Thyroid gland (tissue), 4 donors: ENCODE measurements at places on chromosomes 1 and 21. TPM values are rescaled to one million over a fixed set of nuclear protein-coding genes. Genes with fewer than 3 reads are reported as not detected.

DNA sequence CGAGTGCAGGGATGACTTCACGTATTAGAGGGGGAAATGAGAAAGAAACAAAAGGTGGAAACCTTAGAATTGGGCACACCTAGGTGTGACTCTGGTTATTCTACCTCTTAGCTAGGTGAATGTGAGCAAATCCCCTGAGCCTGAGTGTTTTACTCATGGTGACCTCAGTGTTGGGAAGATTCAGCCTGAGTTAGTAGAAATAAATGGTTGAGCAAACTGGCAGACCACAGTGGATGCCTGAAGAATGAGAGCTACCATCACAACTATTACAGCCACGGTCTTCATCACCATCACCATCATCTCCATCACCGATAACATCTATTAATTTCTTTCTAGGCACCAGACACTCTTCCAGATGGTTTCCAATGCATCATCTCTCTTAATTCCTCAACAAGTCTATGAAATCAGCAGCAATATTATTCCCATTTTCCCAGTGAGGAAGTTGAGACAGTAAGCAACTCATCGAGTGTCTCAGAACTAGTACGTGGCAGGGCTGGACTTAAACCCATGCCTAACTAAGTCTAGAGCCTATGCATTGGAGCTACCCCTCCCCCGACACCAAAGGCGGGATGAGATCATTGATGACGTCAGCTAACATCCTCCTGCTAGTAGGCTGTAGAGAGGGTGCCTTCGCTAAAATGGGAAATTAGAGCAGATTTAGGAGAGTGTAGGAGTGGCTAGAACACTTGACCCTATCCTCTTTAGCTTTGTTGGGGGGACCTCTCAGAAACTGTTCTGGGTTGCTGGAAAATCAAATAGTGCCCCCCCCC, 7.9 kb upstream of the KAZN start:
- no peak overlapping the region for H3K27ac ChIP-seq
- DNase-seq = no peak
- H3K4me1 ChIP-seq = no peaks in the 10 kb centered on the region
- H3K27me3 ChIP-seq = no peaks in the 10 kb centered on the region
- no peak overlapping the region for H3K4me3 ChIP-seq
- no peaks in the 10 kb centered on the region for H3K36me3 ChIP-seq

KRTAP12-2 gene
- not detected for total RNA-seq

GRCh38 chr1:30535595-30536325, 187.6 kb downstream of the MATN1 start:
- no peaks in the 10 kb centered on the region for H3K27me3 ChIP-seq
- DNase-seq = no peak
- H3K27ac ChIP-seq = no peak overlapping the region

PYCR2 gene
- 38.8 TPM for total RNA-seq

HLX gene
- 3.6 TPM for total RNA-seq

CNR2 gene
- 0.54 TPM for total RNA-seq

DNA sequence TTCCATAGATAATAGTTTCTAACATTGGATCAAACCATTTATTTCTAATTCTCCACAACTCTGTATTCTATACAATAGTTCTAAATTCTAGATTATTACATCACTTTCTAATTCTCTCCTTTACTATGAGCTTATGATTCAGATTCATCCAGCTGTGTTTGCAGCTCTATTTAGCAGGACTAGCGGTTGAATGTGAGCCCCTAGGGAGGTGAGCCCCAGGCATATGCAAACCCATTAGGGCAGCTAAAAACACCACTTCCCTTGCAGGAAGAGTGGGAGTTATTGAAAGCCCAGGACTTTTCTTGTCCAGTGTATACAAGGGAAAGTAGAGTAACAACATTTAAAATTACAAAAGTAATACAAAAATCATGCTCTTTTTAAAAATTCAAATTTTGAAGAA, 56.9 kb downstream of the KRTAP19-8 start:
- H3K27ac ChIP-seq = no peak overlapping the region
- H3K27me3 ChIP-seq = no peaks in the 10 kb centered on the region
- H3K4me3 ChIP-seq = no peak overlapping the region
- no peak for DNase-seq

DNA sequence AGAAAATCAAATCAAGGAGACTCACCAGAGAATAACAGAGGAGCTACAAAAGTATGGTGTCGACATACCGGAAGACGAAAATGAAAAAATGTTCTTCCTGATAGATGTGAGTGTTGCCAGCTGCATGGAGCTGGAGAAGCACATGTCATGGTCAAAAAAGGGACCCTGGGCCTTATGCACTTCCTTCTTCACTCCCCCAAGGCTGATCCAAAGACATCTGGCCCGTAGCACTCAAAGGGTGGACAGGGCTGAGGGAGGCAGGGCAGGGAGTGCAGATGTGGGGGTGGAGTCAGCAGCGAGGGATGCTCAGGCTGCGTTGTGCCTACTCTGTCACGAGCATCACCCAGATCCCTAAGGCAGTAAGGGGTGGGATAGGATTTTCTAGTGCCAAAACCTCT, 19.4 kb downstream of the MX1 start:
- no peak overlapping the region for H3K27ac ChIP-seq
- H3K4me1 ChIP-seq = no peaks in the 10 kb centered on the region
- peaks cover 50% of the 10 kb centered on the region for H3K36me3 ChIP-seq
- DNase-seq = no peak
- no peaks in the 10 kb centered on the region for H3K27me3 ChIP-seq

GRCh38 chr1:221840511-221841243, 98.8 kb upstream of the DUSP10 start:
- H3K4me1 ChIP-seq = peaks cover 1% of the 10 kb centered on the region
- H3K27me3 ChIP-seq = no peaks in the 10 kb centered on the region
- H3K27ac ChIP-seq = no peak overlapping the region
- DNase-seq = no peak

DNA sequence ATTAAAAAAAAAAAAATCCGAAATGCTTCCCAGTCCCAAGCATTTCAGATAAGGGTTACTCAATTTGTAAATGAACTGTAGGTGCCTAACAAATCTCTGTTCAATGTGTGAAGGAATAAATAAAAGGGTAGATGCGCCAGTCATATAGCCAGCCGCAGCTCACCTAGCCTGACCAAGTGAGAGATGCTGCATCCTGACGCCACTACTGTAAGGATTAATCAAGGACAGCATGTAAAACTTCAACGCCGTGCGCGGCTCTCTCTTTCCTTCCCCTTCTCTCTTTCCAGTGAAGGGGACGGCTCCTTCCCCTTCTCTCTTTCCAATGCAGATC, 441 bp downstream of the PPT1 start:
- no peak for DNase-seq
- H3K27ac ChIP-seq = peak overlapping the region; percentile 61
- peak overlapping the region; percentile 55 for H3K4me3 ChIP-seq
- H3K4me1 ChIP-seq = peaks cover 9% of the 10 kb centered on the region
- no peaks in the 10 kb centered on the region for H3K36me3 ChIP-seq

KCNAB2 gene
- 7.1 TPM for total RNA-seq

DNA sequence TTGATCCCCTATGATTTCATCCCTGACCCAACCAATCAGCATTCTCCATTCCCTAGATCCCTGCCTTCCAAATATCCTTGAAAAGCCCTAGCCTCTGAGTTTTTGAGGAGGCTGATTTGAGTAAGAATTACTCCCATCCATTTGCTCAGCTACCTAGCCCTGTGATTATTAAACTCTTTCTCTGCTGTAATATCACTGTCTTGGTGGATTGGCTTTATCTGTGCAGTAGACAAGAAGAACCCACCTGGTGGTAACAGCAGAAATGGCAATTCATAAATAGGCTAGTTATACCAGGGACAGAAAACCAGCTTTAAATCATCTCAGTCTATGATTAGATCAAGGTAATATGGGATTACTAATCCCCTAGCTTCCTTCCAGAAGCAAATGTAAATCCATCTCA, 13.0 kb downstream of the IL20 start:
- no peaks in the 10 kb centered on the region for H3K36me3 ChIP-seq
- no peak overlapping the region for H3K4me3 ChIP-seq
- H3K27ac ChIP-seq = no peak overlapping the region
- H3K4me1 ChIP-seq = no peaks in the 10 kb centered on the region
- H3K27me3 ChIP-seq = no peaks in the 10 kb centered on the region
- no peak for DNase-seq

CADM3 gene
- 4.3 TPM for total RNA-seq

CORT gene
- 0.89 TPM for total RNA-seq

CYP4B1 gene
- total RNA-seq = 66.7 TPM

DNA sequence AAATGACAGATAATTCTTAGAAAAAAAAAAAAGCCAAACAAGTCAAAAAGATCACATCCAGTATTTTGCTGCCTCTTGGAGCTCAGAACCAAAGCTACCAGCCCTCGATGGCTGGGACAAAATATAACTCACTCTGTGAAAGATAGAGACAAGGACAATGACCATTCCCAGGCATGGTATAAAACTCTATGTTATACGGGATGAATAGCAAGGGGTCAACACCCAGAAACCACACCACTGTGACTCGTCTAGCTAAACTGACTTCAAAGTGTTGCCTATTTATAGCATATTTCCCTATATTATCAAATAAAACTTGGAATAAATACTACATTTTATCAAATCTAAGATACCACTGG, 10.1 kb downstream of the TMEM63A start:
- no peak for DNase-seq
- H3K27ac ChIP-seq = no peak overlapping the region
- H3K36me3 ChIP-seq = peaks cover 19% of the 10 kb centered on the region
- H3K4me1 ChIP-seq = no peaks in the 10 kb centered on the region
- H3K27me3 ChIP-seq = no peaks in the 10 kb centered on the region
- H3K4me3 ChIP-seq = no peak overlapping the region

LAPTM5 gene
- 26.8 TPM for total RNA-seq

GRCh38 chr1:87956750-87957149, 628.1 kb downstream of the LMO4 start:
- no peak for DNase-seq
- H3K4me3 ChIP-seq = no peak overlapping the region
- no peaks in the 10 kb centered on the region for H3K36me3 ChIP-seq
- no peak overlapping the region for H3K27ac ChIP-seq

DNA sequence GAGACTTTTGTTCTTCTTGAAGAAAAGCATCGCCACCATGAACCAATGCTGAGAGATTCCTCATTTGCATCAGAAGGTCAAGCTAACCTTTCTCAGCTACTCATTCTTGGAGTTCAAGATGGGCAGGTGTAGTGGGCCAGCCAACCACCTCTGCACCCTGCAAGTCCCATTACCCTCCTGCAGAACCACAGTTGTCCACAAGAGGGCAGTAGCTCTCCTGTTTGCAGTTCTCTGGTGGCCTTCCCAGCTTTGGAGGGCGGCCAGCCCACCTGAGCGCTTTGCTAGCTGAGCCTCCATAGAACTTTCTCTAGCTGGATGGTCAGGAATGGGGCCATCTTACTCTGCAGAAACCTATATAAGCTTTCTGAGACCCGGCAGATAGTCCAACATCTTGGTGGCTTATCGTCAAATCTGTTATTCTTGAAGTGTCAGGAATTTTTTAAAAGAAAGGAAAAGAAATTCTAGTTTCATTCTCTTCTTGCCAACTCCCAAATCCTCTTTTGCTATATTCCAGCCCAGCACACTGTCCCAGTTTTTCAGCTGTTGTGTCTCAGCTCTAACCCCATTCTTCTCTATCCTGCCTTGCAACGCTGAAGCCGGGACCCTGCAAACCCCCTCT, 11.0 kb upstream of the LMX1A start:
- H3K4me1 ChIP-seq = peaks cover 6% of the 10 kb centered on the region
- no peaks in the 10 kb centered on the region for H3K36me3 ChIP-seq
- peak; percentile 88 for DNase-seq
- H3K27me3 ChIP-seq = no peaks in the 10 kb centered on the region
- no peak overlapping the region for H3K27ac ChIP-seq

DNA sequence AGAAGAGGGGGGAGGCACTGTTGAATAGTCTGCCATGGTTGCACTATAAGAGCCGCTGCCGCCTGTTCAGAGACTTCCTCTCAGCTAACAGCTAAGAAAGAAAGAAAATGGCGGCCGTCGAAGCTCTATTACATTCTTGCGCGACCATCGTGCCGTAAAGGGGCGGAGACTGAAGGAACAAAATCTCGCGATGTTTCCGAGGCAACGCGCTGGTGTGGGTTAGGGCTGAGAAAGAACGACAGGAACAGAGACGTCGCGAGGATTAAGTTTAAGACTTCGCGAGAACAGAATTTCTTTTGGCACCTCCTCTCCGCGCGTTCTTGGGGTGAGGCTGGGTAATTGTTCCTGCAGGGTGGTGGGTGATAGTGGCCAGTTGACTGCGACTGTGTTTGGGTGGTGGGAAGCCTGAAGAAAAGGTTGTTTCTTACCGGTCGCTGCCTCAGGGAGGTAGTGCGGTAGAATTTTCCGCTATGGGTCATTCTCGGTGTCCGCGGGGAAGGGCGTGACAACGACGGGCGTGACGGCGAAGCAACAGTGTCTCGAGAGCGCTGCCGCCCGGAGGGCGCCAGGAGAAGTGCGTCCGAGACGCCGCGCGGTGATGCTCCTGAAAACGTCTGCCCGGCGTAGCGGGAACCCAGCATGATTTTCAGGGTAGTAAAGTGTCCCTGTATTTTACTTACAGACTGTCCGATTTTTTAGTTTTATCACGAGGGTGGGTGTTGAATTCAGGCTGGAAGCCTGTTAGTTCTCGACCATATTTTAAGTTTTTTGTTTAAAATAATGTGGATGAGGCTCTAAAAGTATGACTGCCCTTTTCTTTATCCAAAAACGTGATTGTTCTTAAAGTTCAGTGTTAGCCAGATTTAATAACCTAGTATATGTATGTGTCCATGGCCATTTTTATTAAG, at the start of gene FUBP1:
Gene FUBP1 (minus strand): TSS at position 104 of the 908 bp plus-strand sequence. CDS start 68 bp downstream, at position 36.
- H3K4me1 ChIP-seq = peaks cover 46% of the 10 kb centered on the region
- H3K36me3 ChIP-seq = no peaks in the 10 kb centered on the region
- peak; percentile 93 for DNase-seq
- peak within 1 kb of the TSS; percentile 99 for H3K27ac ChIP-seq
- H3K27me3 ChIP-seq = no peaks in the 10 kb centered on the region

SPRR2G gene
- not detected for total RNA-seq

DNA sequence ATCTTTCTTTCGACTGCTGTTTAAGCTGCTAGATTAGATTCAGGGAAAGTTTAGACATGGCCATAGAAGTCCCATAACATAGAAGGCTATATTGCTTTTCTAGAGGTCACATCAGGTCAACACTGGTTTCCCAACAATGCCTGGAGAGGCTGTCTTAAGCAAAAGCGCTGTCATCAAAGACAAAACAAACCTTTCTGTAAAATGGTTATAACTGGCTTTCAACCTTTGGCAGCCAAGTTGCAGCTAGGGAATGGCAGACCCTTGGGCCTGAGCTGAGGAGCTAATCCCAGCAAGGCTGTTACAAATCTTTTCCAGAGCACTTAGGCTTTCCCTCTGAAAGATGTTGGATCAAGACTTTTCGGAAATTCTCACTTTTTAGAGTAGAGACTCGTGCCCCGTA, 11.2 kb upstream of the ABCA4 start:
- H3K4me1 ChIP-seq = peaks cover 7% of the 10 kb centered on the region
- H3K36me3 ChIP-seq = no peaks in the 10 kb centered on the region
- no peak overlapping the region for H3K4me3 ChIP-seq
- DNase-seq = no peak
- H3K27ac ChIP-seq = no peak overlapping the region

C1orf174 gene
- 33.8 TPM for total RNA-seq
